Right cardiac atrium (tissue), 5 donors: ENCODE measurements at places on chromosomes 12 and 14. TPM values are rescaled to one million over a fixed set of nuclear protein-coding genes. Genes with fewer than 3 reads are reported as not detected.

GRCh38 chr14:58737511-58737910 lies 99.7 kb downstream of the DACT1 start:
- no peak for DNase-seq

DNA sequence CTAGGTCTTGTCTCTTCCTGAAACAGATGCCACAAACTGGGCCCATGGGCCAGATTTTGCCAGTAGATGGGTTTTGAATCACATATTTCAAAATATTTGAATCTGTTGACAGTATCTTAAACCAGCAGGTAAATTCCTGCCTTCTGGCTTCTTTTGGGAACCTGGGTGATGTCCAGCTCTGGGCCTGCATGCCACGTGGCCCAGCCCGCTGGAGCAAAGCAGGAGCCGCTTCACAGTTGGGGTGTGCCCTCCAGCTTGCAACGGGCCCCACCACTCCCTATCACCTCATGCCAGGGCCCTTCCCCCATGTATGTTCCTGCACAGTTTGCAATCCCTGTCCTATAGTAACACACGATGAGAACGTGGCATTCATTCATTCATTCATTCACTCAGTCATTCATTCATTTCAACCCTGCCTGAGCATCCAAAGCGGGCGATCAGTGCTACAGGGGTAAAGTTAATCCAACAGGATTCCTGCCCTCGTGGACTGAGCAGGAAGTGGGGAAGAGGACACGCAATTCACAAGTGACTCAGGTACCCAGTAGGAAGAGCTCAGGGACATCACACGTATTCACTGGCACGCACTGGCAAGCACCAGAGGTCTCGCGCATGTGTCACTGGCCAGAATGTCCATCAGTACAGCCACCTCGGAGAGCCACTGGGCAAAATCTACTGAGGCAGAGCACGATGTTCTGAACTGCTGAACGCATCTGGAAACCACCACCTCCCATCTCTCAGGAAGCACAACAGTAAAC lies 27.8 kb downstream of the SCARB1 start:
- DNase-seq: no peak

DNA sequence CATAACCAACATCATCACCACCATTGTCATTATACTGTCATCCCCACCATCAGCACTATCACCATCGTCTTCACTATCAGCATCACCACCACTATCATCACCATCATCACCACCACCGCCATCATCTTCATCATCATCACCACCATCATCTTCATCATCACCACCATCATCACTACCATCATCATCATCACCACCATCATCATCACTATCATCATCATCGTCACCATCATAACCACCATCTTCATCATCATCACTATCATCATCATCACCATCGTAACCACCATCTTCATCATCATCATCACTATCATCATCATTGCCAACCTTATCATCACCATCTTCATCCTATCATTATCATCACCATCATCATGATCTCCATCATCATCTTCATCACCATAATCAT lies 39.0 kb downstream of the SVOP start:
- DNase-seq: no peak

DNA sequence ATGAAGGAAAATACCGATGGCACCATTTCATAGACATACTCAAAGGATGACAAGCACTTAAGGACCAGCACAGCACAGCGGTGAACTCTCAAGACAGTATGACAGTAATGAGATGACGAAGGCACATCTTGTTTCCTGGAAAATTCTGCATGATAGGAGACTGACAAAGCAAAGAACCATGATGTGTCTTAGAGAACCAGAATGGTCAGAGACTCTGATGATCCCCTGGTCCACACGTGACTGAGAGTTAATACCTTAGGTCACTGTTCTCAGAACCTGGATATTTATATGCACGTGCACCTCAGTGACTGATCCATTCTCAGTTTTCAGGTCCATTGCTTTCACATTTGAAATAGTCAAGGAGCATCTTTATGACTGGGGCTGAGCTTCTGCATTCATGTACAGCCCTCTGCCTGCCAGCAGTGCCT lies 35.3 kb downstream of the PROX2 start:
- no peak for DNase-seq

B3GNT4 gene
- not detected for total RNA-seq

- peak; percentile 27 for DNase-seq
Observed at GRCh38 chr12:100574187-100575074, 947 bp downstream of the GAS2L3 start.

DNA sequence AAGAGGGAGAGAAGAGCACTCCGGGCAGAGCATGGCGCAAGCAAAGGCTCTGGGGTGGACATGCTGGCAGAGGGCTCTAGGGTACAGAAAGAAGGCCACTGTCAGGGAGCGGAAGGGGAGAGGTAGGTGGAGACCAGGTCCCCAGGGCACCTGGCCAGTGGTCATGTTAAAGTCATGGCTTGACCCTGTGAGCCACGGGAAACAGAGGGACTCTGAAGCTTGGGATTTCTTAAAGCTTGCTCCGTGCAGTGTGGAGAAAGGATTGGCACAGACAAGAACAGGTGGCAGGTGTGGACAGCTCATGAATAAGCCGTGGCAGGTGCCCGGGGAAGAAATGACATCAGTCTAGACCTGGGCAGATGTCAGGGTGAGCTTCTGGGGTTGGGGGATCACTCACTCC lies 413.8 kb downstream of the BCL11B start:
- DNase-seq: no peak

OR4K14 gene
- not detected for total RNA-seq

DNA sequence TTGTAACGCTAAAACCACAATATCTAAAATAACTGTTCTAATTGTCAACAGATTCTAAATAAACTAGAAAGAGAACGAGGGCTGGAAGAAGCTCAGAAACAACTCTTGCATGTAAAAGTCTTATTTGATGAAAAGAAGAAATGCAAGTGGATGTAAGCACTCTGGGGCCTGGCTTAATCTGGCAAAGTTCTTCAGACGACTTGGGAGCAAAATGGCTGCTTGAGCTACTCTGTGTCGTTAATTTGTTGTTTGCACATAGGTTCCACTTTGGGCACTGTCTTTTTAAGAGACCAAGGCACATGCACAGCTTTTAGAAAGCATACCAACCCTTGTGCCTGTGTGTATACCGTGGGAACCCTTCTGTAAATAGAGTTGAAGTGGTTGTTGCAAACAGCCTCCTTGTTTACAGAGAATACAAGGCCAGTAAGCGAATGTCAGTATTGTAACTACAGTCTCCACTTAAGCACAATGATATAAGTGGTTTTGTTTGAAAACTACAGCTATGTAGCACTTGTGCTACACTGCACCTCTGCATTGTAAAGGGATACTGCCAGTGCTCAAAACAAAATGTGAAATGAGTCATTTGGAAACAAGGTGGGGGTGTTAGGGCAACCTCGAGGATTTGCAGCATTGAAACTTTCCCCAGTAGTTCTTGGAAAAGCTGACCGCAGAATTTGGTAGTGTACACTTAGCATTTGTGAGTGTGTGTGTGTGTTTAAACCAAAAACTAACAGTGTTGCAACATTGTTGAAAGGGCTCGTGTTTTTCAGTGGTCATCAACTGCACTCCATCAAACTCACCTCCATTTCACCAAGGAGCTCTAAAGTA lies 154.3 kb downstream of the CEP83 start:
- no peak for DNase-seq

DNA sequence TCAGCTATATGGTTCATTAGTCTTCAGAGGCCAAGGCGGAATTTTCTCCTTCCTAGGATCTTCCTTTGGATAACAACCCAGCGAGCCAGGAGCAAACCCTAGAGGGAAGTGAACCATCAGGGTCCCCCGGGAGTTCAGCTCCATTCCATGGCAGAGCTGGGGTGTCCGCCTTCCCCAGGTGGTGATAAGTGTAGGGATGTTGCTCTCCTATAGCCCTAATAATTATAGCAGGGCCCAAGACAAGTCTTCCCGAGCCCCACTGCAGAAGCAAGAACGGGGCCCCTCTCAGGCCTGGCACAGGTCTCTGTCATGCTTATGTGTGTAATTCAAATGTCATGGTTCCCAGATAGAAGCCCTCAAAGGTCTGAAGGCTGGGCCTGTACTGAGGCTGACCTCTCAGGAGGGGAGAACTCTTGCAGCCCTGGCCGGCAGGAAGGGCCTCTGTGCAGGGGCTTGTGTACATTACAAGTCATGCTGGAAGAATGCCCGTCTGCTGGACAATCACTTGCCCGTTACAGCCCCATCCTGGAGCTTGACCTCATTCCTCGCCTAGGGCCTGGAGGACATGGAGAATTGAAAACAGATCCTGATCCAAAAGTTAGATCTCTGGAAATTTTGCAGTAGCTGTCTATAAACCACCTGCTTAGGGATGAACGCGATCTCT lies 17.3 kb downstream of the LRTM2 start:
- no peak for DNase-seq
